RPMI7951 (cell line): ENCODE measurements at places on chromosomes 7 and 10. TPM values are rescaled to one million over a fixed set of nuclear protein-coding genes. Genes with fewer than 3 reads are reported as not detected.
A peak's percentile ranks its signal among the peaks of the same experiment; 100 is the strongest.

- DNase-seq = no peak
Observed at GRCh38 chr7:28815928-28816373, 142.2 kb downstream of the TRIL start.

Gene EBLN1
- total RNA-seq = not detected in 2 replicates

- peak; percentile 57 for DNase-seq
Observed at GRCh38 chr10:24393201-24393600, 184.3 kb downstream of the KIAA1217 start.

DNA sequence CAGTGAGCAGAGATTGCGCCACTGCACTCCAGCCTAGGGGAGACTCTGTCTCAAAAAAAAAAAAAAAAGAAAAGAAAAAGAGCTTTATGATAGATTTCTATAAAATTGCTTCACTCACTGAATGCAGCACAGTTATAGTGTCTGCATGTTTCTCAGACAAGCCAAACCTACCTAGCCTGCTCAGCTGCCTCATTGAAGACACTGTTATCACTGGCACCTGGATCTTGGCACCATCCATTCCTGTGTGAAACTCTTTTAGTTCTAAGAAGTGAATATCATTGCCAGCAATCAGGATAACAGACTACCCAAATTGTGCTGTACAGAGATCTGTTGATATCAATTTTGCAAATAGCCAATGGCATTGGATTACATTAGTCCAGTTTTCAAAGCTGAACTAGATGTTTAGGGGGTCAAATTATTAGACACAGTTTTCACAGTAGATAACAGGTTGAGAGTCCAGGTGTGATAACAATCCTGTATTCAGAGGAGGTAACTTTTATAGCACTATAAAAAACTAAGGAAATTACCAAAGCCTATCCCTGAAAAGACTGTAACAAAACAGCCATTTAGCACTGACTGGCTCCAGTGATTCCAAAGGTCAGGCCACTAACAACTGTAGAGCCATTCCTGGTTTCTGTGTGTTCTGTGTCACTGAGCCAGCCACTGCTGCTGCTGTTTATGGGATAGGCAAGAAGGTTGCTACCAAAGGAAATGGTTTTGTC, 17.1 kb downstream of the PDSS1 start:
- DNase-seq = no peak

GRCh38 chr10:89299031-89299430, 2.8 kb upstream of the IFIT2 start:
- DNase-seq = no peak

- peak; percentile 15 for DNase-seq
Observed at GRCh38 chr10:99368646-99369045, 39.5 kb downstream of the CNNM1 start.

- DNase-seq = no peak
Observed at GRCh38 chr7:4015996-4016395, 666.1 kb upstream of the FOXK1 start.

Gene SLC13A4
- total RNA-seq = not detected in 2 replicates

DNA sequence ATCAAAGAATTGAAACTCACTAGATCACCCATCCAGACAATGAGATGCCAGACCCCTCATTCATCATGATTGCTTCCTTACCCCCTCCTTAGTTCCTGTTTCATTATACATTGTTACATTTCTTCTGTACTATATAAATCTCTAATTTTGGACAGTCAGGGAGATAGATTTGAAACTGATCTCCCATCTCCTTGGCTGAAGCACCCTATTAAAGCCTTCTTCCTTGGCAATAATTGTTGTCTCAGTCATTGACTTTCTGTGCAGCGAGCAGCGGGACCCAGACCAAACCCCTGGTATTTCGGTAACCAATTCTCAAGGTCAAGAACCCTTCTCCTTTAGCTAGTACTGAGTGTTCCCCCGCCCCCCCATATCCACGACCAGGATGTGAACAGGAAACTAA, 100.2 kb downstream of the ABLIM1 start:
- DNase-seq = no peak

DNA sequence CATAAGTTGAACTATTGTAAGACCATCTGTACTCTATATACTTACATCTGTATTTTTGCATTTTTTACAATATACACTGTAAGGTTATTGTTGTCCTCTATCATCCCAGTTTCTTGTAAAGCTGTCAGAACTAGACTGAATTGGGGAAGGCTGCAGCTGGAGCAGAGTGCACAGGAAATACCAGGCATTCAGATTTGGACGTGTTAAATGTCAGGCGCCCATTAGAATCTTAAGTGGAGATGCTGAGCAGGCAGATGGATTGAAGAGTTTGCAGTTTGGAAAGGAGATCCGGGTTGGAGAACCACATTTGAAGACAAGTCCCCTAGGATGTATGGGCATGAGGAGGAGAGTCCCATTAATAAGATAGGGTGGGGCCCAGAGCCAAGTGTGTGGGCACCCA, 40.4 kb downstream of the MTURN start:
- DNase-seq = no peak

DNA sequence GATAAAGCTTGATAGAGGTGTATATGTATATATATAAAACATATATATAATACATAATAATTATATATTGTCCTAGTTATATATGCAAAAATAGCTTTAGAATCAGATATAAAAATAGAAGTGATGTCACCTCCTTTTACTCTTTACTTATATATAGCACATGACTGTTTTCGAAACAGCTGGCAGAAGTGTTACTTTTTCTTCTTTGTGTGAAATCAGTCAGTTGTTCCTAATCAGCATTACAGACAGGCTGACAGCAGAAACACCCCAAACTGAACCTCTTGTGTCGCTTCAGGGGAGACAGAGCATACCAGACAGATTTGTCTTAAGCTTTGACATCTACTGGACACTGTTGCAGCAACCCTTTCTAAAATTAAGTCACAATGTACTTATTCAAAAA, 684.9 kb upstream of the CELF2 start:
- DNase-seq = no peak

Gene ATG9B
- total RNA-seq = 0.24 TPM in 1 of 2 replicates, not detected in the other

GRCh38 chr7:93178213-93178612, 30.0 kb upstream of the SAMD9L start:
- peak; percentile 31 for DNase-seq

Gene EPDR1
- total RNA-seq = 31.6 and 35.1 TPM in 2 replicates

GRCh38 chr10:110843031-110843430, 28.7 kb upstream of the PDCD4 start:
- no peak for DNase-seq

DNA sequence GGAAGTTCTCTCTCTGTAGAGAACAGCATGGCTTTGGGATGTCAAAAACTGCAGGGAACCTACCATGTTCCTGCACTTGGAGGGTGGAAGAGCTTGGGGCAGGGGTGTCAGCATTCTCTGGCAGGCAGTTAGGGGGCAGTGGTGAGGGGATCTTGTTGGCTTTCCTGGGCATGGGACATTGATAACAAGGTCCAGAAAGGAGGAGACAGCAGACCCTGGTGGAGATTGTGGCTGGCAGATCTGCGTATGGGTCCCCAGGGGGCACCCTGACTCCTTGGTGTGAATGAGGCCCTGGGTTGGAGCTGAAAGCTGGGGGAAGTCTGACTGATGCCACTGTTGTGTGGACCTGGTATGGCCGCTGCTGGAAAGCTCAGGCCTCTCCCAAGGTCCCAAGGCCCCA, 22.9 kb upstream of the CAMK2B start:
- DNase-seq = peak; percentile 69

Gene FAM25C
- not detected in 2 replicates for total RNA-seq

Gene VENTX
- not detected in 2 replicates for total RNA-seq

Gene GARIN1A
- total RNA-seq = 0.10 and 0.48 TPM in 2 replicates

Gene ADRB1
- not detected in 2 replicates for total RNA-seq

GRCh38 chr7:87543623-87544022, 57.1 kb downstream of the ABCB1 start:
- DNase-seq = no peak

Gene PPP1R3C
- not detected in 2 replicates for total RNA-seq

GRCh38 chr7:156064971-156065386, 252.7 kb upstream of the SHH start:
- peak; percentile 24 for DNase-seq

GRCh38 chr10:130956251-130956650, 355.3 kb downstream of the TCERG1L start:
- DNase-seq = no peak

Gene TMEM140
- total RNA-seq = 7.1 and 7.6 TPM in 2 replicates

GRCh38 chr10:71209352-71209715, 3.0 kb upstream of the UNC5B start:
- no peak for DNase-seq

Gene IFIT1B
- total RNA-seq = not detected in 2 replicates

DNA sequence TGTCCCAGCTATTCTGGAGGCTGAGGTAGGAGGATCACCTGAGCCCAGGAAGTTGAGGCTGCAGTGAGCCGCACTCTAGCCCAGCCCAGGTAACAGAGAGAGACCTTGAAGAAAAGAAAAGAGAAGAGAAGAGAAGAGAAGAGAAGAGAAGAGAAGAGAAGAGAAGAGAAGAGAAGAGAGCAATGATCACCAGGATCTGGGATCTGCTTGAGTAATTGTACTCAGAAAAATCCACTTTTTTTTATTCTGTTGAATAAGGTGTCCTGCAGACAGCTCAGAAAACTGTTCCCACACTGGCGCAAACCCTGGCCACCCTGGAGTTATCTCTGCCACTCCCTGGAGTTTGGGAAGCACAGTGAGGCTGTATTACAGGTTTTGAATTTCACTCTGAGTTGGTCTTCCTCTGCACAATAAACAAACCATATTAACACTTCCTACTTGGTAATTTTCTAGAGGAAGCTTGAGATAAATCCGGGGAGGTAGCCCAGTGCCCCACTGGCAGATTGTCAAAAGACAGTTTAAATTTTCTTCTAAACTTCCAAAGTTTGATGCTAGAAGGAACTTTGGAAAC, 9.6 kb upstream of the OAT start:
- no peak for DNase-seq

DNA sequence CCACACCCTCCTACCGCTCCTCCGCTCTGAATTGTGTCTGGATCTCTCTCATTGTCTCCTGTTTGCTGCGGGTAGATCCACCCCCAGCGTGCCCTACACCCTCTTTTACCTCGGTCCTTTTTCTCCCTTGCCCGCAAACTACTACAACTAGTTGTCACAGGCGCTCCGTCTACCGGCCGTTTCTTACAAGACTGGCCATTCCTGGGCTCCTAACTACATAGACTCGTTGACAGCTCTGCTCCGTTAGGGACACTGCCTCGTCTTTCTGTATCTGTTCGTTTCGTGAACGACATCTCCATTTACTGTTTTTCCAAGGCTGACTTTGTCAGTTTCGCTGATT, 786 bp downstream of the TAF3 start:
- peak; percentile 59 for DNase-seq

- DNase-seq = no peak
Observed at GRCh38 chr7:15323550-15323949, 238.3 kb downstream of the AGMO start.

DNA sequence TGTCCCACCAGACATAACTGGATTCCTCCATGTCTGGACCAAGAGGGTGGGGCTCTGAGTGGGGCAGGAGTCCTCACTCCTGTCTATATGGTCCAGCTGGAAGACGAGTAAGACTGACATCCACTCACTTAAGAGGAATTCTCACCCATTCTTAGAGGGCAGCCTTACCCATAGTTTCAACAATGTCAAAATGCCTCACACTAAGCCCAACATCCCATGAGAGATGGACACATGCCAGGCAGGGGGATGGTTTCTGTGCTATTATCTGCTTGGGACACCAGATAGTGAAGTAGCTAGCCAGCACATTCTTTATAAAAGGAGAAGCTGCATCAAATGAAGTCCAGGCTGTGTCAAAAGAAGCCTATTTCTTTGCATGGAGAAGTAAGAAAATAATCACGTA, 4.7 kb upstream of the LANCL2 start:
- DNase-seq = no peak
